ENCODE measurements at places on chromosomes 1 and 21.

DNA sequence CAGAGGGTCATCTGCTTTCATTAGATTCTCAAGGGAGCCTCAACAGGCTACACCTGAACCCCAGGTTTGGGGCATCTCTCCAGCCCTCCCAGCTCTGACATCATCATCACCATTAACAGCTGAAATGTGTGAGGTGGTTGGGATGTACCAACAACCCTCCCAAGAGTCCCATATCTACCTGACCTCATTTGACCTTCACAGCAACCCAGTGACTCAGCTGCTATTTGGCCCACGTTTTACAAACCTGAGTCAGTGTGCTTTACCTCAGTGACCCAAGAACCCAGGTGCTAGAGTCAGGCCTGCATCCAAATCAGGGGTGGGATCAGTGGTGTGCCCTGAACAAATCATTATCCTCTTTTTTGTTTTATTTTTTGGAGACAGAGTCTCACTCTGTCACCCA is 53.3 kb upstream of the TINAGL1 start:
- no peak for DNase-seq

- no peak for DNase-seq
Observed at GRCh38 chr1:228933753-228934152, 198.5 kb downstream of the RHOU start.

DNA sequence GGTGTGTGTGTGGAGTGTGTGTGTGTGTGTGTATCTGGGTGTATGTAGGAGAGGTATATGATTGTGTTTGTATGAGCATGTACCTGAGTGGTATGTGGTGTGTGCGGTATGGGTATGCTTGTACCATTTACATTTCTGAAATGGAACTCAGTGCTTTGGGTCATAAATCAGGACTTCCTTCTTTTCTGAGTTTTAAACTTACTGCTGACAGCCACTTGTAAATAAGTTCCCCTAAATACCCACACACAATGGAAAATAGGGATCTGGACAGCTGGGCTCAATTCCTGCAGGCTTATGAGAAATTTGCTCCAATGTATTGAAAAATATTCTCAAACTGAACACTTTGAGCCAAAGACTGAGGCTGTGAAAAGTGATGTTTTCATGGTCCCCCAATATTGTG is 293.6 kb downstream of the HLX start:
- DNase-seq: no peak

DNA sequence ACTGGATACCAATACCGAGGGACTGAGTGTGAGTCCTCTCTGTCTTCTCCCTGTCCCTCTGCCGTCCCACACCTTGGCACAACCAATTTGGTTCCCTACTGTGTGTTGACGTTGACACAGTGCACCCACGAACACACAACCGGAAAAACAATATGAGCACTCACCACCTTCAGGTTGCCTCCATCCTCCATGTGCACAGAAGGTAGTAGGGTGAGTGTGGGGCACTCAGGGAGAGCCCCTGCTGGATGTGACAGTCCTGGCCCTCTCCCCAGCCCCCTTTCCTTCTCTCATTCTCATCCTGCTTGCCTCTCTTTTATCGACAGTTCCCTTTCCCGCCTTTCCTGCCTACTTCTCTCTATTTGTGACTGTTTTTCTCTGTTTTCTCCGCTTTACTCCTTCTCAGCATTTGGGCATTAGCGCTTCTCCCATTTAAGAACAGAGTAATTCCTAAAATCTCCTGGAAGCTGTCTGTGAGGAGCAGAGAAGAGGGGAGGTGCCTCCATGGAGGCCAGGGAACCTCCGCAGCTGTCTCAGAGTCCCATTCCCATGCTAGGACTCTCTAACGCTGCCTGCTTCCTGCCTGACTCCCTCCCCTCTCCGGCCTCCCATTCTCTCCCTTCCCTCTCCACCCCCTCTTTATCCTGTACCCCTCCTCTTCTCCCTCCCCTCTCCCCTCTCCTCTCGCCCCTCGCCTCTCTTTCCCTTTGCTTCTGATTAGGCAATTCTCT is 16.4 kb downstream of the CADM3 start:
- DNase-seq: no peak

DNA sequence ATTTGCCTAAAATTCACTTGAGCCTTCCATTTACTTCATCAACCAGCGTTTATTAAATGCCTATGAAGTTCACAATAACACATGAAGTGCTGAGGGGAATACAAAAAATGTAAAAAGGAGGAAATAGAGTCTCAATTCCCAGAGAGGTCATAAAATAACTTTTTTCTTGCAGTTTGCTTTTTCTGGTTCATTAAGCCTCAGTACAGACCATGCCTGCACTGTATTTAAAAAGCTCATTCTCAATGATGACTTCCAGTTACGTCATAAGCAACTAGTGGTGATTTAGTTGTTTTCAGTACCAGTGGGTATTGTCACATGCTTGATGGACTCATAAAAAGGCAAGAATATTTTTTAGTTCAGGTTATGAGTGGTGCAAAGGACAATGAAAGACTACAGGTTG is 160.1 kb upstream of the UBE2U start:
- DNase-seq: no peak

DNA sequence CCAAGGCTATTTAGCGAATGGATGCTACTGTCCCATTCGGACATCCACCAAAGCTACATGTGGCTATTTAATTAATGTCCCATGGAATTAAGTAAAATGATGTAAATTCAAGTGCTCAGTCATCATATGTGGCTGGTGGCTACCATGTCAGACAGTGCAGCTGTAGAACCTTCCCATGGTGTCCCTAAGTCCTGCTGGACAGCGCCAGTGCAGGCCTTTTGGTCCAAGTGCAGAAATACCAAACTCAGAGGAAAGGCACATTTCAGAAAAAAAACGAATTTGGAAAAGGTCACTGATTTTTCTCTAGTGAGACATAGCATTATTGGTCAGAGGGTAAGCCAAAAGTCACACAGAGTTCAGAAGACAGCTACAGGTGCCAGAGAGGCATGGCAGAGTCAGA is 17.6 kb downstream of the TMPRSS2 start:
- no peak for DNase-seq

DNA sequence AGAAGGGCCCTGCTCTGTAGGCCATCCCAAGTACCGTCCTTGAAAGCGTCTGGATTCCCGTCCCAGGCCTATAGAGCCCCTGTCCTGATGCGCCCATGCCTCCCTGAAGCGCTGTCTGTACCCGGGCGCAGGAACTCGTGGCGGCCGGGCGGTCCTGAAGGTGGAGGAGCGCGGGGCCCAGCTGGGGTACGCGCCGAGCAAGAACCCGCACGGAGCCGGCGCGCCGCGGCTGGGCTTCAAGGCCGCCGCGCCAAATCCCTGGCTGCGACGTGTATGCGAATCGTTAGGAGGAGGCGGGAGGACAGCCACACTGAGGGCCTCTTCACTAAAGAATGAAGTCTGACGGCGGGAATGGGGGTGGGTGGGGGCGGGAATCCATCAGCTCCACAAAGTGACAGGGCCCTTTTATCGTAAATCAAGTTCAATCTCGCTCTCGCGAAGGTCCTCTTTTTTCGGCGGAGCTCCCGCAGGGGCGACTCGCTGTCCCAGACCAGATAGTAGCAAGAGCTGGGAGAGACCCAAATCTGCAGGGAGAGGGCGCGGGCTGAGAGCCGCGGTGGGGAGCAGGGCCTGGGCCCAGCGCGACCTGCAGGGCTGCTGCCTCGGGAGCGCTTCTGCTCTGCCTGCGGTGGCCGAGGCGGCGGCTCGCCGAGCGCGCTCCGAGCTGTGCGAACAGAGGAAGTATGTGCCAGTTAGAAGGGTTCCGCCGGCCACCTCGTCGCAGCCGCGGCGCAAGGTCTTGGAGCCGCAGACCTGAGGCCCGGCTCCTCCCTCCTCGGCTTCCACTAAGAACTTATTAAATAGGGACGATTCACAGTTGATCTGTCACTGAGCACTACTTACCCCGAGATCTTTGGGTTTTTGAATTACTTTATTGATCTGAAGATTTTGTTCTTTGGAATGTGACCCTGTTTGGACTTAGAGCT is 10.4 kb downstream of the BARHL2 start:
- no peak for DNase-seq

DNA sequence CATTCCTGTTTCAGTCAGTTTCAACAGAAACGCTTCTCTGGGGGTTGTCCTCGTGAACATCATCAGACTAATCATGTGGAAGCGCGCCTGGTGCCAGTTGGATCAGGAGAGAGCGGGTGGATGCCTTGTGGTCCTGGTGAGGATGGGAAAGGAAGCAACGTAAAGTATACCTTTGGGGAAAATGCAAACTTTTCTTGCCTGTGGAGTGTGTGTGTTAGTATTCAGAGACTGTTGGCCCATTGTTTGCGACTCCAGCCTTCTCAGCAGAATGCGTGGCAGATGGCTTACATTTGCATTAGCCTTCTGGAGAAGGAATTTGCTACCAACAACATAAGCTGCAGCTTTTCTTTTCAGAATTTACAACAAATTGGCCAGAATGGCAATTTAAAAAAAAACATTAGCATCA is 173.9 kb downstream of the RWDD3 start:
- no peak for DNase-seq

DNA sequence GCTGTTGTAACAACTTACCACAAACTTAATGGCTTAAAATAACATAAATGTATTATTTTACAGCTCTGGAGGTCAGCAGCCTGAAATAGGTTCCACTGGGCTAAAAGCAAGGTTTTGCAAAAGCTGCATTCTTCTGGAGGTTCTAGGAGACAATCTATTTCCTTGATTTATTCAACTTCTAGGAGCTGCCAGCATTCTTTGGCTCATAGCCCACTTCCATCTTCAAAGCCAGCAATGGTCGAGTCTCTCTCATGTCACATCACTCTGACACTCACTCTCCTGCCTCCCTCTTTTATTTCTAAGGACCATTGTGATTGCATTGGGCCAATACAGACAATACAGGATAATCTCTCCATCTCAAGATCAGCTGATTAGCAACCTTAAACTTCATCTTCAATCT is 15.1 kb upstream of the FOXJ3 start:
- DNase-seq: no peak

- no peak for DNase-seq
Observed at GRCh38 chr1:55321942-55322341, 106.8 kb upstream of the USP24 start.

- no peak for DNase-seq
Observed at GRCh38 chr1:102097451-102097850, 100.7 kb upstream of the OLFM3 start.

- peak; percentile 61 for DNase-seq
Observed at GRCh38 chr1:181077576-181078242, 10.8 kb upstream of the IER5 start.

GRCh38 chr1:117828201-117828600 is 101.2 kb downstream of the GDAP2 start:
- no peak for DNase-seq

DNA sequence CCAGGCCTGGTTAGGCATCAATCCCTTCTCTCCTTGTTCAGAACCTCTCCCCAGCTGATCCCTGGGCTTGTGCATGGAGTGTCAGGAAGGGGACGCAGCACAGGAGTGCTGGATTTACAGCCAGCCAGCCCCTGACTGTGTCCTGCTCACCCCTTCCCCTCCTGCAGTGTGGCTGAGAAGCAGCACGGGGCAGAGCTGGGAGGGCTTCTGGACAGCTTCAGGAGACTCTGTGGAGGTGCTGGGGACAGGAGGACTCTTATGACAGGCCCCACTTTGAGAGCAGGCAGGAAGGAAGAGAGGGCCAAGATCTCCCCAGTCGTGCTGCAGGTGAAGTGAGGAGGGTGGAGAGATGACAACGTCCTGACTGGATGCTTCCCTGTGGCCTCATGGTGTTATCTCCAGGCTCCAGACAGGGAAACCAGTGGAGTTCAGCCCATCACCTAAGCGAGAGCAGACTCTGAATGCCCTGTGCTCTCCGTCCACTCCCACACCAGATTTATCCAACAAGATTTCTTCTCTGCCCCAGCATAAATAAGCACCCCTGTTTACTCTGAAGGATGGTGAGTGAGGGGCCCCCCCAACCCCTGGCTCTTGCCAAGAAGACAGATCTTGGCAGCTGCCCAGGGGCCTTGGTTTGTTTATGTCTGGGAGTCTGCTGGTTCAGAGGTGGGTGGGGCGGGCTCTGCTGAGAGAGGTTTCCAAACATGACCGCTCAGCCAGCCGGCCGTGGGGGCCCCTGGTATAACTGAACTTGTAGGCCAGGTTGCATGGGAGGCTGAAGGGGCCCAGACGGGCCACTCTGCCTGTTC is 21.3 kb downstream of the TMCC2 start:
- DNase-seq: no peak

DNA sequence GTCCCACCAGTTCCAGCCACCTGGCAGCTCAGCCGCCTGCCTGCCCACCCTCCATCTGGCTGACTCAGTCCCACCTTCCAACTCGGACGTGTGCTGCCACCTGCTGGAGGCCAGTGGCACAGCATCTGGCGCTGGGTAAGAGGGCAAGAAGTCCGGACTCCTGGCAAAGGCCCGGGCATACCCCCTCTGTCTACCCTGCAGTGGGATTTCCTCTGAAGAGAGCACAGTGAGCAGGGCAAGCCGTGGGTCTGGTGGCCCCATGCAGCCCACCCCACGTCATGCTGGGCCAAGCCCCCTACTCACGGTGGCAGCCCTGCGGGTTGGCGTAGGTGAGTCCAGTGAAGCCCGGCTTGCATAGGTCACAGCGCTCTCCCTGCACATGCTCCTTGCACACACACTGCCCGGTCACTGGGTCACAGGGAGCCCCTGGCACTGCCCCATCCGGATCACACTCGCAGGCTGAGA is 24.5 kb downstream of the LAMB3 start:
- no peak for DNase-seq

DNA sequence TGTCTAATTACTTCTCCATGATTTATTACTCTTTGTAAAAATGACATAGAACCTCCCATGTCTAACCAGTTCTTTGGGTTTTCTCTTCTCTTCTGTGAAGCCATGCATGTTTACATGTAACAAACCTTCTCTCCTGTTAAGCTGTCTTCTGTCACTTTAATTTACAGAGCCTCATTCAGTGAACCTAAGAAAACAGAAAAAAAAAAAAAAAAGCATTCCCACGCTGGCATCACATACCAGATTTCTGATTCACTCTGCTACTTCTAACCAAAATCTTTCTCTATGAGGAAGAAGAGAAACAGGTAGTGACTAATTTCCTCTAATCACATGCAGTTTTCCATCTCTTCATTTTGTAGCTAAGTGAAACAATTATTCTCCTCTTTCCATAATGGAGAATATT is 141.4 kb upstream of the CXADR start:
- DNase-seq: no peak

DNA sequence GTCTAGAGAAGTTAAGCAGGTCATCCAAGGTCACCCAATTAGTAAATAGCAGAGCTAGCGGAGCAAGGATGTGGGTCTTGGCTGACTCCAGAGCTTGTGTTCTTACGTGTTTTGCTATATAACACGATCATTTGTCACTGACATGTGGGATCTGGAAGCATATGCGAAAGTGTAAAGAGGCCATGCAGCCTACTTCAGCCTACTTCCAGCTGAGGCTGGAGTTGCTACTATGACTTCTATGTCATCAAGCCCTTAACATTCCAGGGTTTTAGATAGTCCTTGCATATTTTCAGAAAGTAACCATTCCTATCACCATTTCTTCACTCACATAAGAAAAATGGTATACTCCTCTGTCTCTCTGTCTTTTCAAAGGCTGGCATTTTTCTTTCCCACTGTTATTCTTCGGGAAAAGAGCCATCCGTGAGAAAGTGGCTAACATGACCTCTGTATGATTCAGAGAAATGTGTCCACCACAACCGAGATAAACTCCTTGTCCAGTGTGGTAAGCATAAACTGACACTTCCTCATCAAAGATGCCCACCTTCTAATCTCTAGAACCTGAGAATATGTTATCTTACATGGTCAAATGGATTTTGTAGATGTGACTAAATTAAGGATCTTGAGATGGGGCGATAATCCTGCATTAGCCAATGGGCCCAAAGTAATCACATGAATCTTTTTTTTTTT is 24.0 kb upstream of the ABL2 start:
- no peak for DNase-seq

- DNase-seq: no peak
Observed at GRCh38 chr21:28719723-28720122, 273.0 kb downstream of the LTN1 start.
